Erythroblast (primary cell): ENCODE measurements at places on chromosomes 11 and 22.

GRCh38 chr11:91981995-91982394 lies 242.6 kb upstream of the FAT3 start:
- no peak for DNase-seq

GRCh38 chr11:110095554-110095953 lies 2.4 kb downstream of the ZC3H12C start:
- DNase-seq = no peak

DNA sequence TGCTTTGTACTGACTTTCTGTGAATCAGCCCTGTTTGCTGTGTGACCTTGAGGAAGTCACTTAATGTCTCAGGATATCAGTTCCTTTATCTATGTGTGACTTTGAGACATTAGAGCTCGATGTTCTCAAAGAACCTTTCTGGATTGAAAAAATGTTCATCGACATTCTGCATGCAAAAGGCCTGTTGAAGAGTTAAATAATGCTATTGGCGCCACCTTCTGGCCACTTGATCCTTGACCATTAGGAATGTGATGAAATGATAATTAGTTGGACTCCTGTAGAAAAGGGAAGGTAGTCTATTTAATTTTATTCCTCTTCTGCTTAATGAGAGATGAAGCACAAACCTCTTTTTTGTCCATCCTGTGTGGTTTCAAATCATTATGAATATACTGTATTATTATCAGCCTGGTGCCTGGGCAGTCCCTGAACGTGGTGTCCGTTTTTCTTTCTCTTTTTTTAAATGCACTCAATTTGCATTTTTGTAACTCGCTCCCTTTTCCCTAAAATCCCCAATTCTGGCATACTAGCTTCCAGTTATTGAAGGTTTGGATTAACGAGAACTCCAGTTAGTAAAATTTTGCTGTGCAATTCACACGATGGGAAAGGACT lies 20.7 kb downstream of the ELF5 start:
- DNase-seq = peak; percentile 83

DNA sequence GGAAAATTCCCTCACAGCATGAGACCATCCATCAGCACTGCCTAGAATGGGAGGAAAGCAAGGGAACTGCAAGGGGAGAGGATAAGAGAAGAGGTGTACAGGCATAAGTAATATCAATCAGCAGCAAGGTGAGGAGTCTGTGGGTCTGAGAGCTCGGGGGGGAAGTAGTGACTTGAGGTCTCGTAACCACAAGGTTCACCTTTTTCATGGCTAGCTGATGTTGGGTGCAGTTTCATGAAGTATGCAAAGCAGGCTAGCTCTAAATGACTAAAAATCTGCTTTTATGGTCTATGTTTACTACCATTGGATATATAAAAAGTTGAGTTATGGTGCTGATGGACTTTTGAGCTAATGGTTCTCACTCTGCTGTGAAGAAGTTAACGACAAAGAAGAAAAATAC lies 35.8 kb downstream of the OR4C6 start:
- DNase-seq = no peak

GRCh38 chr11:64321533-64321932 lies 3.6 kb downstream of the PRDX5 start:
- no peak for DNase-seq

GRCh38 chr11:65043881-65044501 lies 3.0 kb downstream of the SAC3D1 start:
- DNase-seq = no peak

DNA sequence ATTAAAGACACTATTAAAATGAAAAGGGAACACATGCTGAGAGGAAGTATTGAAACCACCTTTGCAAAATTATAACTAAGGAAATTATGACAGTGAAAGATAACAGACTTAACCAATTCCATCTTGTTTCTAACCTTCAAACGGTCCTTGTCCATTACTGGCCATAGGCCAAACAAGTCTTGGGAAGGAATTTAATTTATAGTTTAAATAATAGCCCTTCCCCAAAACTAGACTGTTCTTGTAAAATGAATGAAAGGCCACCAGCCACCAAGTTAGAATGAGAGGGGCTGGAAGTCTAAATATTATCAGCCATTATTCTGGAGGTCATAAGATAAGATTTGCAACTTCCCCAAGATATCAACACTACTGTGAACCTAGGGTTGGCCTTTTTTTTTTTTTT lies 1.8 kb upstream of the TALDO1 start:
- DNase-seq = no peak

DNA sequence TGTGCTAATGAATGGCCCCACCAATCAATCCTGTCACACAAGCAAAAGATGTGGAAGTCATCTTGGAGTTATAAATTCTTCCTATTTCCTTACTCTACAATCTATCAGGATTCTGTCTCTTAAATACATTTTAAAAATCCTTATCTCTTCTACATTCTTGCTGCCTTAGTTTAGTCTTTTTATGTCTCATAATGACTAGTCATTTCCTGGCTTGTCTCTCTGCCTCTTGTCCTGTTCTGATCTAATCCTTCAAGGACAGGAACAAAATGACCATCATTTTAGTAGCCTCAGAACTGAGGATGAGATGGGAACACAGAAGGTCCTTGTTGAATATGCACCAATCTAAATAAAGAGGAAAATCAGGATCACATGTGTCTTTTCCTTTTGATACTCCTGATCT lies 56.6 kb upstream of the LIN7C start:
- no peak for DNase-seq

- DNase-seq = no peak
Measured at GRCh38 chr11:128772814-128773213, 78.9 kb downstream of the FLI1 start.

DNA sequence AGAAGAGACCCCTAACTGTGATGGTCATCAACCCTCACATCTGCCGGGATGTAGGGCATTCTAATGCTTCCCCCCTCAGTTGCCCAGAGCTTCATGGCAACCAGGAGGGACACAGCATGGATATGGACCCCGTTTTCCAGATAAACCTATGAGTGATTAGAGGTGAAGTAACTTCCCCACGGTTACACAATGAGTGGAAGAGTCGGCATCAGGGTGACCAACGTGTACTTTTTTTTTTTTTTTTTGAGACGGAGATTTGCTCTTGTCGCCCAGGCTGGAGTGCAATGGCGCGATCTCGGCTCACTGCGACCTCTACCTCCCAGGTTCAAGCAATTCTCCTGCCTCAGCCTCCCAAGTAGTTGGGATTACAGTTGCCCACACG lies 25.0 kb downstream of the TXN2 start:
- no peak for DNase-seq

- no peak for DNase-seq
Measured at GRCh38 chr22:49694462-49695260, 133.0 kb downstream of the BRD1 start.

GRCh38 chr11:29432719-29433325 lies 584.0 kb downstream of the KCNA4 start:
- peak; percentile 11 for DNase-seq

DNA sequence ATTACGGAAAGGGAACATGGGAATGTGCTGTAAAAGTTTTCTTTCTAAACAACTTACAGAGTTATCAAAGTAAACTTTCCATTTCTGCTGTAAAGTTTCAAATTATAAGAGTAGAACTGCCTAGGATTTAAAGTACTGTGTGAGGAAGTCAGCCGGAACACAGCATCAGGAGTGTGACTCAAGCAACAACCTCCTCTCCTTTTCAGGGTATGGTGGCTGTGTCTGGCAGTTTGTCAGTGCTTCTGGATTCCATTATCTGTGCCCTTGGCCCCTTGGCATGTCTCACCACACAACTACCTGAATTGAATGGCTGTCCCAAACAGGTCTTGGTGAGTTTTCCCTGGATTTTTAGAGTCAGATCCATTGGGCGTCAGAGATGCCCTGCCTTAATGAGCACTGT lies 6.9 kb upstream of the TOM1 start:
- DNase-seq = no peak

DNA sequence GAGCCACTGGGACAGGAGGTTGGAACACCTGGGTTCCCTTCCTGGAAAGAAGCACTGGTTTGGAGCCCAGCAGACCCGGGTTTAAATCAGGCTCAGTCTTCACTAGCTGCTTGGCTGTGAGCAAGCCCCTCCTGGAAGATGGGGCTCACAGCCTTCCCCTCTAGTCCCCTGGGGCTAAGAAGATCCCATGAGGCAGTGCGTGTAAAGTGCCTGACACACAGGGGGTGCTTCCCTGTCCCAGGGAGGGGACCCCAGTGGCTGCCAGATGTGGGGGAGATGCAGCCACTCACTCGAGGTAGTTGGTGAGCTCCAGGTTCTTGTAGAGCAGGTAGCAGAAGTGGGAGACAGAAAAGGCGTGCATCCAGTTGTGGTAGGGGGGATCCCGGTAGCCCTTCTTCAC lies 93.2 kb downstream of the PDE2A start:
- no peak for DNase-seq
